ENCODE measurements at places on chromosomes 1 and 21.

DNA sequence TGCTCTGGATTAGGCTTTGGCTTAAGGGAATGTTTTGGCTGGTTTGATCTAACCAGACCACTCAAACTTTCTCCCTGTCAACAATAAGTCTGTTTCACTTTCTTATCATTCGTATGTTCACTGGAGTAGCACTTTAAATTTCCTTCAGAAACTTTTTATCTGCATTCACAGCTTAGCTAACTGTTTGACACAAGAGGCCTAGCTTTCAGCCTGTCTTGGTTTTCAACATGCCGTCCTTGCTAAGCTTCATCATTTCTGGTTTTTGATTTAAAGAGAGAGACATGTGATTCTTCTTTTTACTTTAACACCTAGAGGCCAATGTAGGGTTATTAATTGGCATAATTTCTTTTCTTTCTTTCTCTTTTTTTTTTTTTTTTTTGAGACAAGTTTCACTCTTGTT is 14.9 kb upstream of the CYB5R1 start:
- H3K27me3 ChIP-seq = no peaks in the 10 kb centered on the region
- no peak overlapping the region for H3K4me3 ChIP-seq
- DNase-seq = no peak

- no peak overlapping the region for H3K27ac ChIP-seq
- no peaks in the 10 kb centered on the region for H3K4me1 ChIP-seq
- no peaks in the 10 kb centered on the region for H3K36me3 ChIP-seq
Observed at GRCh38 chr1:231318568-231318967, 19.1 kb downstream of the EXOC8 start.

- H3K36me3 ChIP-seq = no peaks in the 10 kb centered on the region
- no peaks in the 10 kb centered on the region for H3K4me1 ChIP-seq
- H3K27me3 ChIP-seq = peaks cover 5% of the 10 kb centered on the region
- no peak overlapping the region for H3K4me3 ChIP-seq
- no peak for DNase-seq
Observed at GRCh38 chr1:50369830-50370229, 53.4 kb downstream of the DMRTA2 start.

GRCh38 chr1:201791779-201792173 is 37.2 kb upstream of the IPO9 start:
- H3K27me3 ChIP-seq = no peaks in the 10 kb centered on the region
- H3K4me3 ChIP-seq = no peak overlapping the region
- H3K4me1 ChIP-seq = no peaks in the 10 kb centered on the region
- H3K27ac ChIP-seq = peak overlapping the region; percentile 56
- no peak for DNase-seq

DNA sequence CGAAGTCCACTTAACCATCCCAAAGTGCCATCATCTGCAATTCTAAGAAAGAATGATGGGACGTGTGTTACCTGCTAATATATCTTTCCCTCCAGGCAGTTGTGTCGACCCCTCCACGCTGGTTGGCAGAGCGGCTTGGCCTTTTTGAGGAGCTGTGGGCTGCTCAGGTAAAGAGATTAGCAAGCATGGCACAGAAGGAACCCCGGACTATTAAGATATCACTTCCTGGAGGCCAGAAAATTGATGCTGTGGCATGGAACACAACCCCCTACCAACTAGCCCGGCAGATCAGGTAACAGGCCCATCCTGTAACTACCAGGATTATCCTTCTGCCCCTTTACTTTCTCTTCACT is 520 bp downstream of the TARS2 start:
- H3K27me3 ChIP-seq = no peaks in the 10 kb centered on the region
- H3K36me3 ChIP-seq = peaks cover 22% of the 10 kb centered on the region
- H3K4me1 ChIP-seq = peaks cover 6% of the 10 kb centered on the region
- H3K27ac ChIP-seq = no peak overlapping the region
- H3K4me3 ChIP-seq = peak overlapping the region; percentile 81

- H3K27me3 ChIP-seq = no peaks in the 10 kb centered on the region
- H3K36me3 ChIP-seq = no peaks in the 10 kb centered on the region
- no peaks in the 10 kb centered on the region for H3K4me1 ChIP-seq
Observed at GRCh38 chr1:21794656-21795055, 11.7 kb upstream of the USP48 start.

GRCh38 chr1:26745191-26745590 is 42.6 kb upstream of the PIGV start:
- H3K4me1 ChIP-seq = peaks cover 12% of the 10 kb centered on the region
- no peaks in the 10 kb centered on the region for H3K27me3 ChIP-seq
- H3K36me3 ChIP-seq = peaks cover 2% of the 10 kb centered on the region
- peak overlapping the region; percentile 71 for H3K27ac ChIP-seq

DNA sequence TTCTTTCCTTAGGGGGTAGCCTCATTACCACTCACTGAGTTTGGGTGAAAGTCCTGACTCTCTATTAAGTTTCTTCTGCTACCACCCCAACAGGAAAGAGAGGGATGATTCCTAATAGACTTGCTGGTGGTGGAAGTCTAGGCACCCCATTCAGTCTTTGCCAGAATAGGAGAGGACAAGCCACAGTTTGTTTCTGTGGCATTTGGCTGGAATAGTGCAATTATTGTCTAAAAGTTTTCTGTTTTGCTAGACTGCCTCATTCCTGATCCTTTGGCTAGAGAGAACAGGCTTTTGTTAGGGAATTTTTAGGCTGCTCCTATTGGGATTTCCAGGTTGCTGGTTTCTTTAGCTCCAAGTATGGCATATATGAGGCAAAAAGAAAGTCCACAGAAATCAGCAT is 9.9 kb upstream of the HJV start:
- H3K27me3 ChIP-seq = no peaks in the 10 kb centered on the region
- DNase-seq = no peak
- H3K27ac ChIP-seq = no peak overlapping the region

DNA sequence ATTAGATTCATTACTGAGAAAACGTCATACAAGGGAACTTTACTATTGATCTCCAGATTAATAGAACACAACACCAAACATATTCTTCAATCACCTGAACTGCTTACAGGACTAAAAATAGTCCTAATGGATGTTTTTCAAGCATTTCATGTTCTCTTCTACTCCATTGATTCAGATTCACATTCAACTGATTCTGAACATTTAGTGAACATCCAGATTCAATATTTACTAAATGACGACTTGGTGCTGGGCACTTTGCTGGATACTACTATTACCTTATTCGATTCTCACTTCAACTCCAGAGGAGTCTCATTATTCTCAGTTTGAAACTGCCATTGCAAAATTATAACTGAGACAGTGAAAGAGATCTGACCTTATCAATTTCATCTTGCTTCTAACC is 18.8 kb upstream of the SUCO start:
- H3K36me3 ChIP-seq = no peaks in the 10 kb centered on the region
- H3K27ac ChIP-seq = no peak overlapping the region
- no peak for DNase-seq
- H3K4me1 ChIP-seq = no peaks in the 10 kb centered on the region
- no peak overlapping the region for H3K4me3 ChIP-seq

GRCh38 chr1:62228883-62229187 is 34.2 kb downstream of the L1TD1 start:
- DNase-seq = peak; percentile 46
- no peaks in the 10 kb centered on the region for H3K36me3 ChIP-seq
- H3K4me3 ChIP-seq = no peak overlapping the region

DNA sequence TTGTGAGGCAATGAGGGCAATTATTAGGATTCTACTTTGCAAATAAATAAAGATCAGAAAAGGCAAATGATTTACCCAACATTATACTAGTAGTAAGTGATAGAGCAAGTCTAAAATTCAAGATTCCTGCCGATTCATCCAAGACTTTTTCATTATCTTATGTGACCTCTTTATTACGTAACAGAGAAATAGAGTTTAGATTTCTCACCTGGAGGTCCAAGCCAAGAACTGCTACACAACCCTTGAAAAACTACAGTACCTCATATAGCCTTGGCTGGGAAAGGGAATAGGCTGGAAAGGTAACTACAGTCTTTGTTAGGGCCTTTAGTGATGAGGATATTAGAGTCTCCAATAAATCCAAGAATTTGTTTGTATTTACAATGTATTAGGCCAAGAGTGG is 13.3 kb downstream of the EEIG2 start:
- no peak for DNase-seq
- no peak overlapping the region for H3K4me3 ChIP-seq
- no peak overlapping the region for H3K27ac ChIP-seq
- H3K4me1 ChIP-seq = no peaks in the 10 kb centered on the region
- H3K36me3 ChIP-seq = no peaks in the 10 kb centered on the region

- no peak overlapping the region for H3K27ac ChIP-seq
- no peak overlapping the region for H3K4me3 ChIP-seq
- no peaks in the 10 kb centered on the region for H3K27me3 ChIP-seq
- DNase-seq = no peak
Observed at GRCh38 chr1:56153276-56153675, 426.1 kb downstream of the PLPP3 start.

DNA sequence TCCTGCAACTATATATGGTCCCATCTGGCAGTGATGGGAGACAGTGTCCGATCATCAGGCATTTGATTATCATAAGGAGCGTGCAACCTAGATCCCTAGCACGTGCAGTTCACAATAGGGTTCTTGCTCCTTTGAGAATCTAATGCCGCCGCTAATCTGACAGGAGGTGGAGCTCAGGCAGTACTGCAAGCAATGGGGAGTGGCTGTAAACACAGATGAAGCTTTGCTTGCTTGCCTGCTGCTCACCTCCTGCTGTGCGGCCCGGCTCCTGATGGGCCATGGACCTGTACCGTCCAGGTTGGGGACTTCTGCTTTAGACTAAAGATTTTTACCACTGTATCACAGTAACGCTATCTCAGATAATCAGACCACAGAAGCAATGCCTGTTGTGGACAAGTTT is 63.8 kb downstream of the TGFB2 start:
- H3K36me3 ChIP-seq = no peaks in the 10 kb centered on the region
- H3K4me3 ChIP-seq = no peak overlapping the region
- no peak overlapping the region for H3K27ac ChIP-seq
- DNase-seq = no peak

DNA sequence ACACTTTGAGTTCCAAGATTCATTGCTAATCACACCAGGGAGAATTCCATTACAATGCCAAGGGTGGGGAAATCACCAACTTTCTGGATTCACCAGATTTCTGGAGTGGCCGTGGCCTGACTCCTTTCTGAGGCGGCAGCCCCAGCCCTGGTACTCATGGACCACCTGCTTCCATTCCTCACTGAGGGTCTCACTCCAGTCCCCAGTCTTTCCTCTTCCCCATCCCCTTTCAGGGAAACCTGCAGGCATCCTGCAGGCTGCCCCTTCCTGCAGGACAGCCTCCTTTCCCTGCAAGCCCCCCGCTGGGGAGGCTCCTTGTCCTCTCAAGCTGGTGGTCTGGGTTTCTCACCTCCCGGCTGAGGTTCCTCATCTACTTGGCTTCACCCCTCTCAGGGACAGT is 12.7 kb upstream of the CDK18 start:
- peaks cover 10% of the 10 kb centered on the region for H3K4me1 ChIP-seq
- H3K27ac ChIP-seq = no peak overlapping the region
- H3K4me3 ChIP-seq = no peak overlapping the region

DNA sequence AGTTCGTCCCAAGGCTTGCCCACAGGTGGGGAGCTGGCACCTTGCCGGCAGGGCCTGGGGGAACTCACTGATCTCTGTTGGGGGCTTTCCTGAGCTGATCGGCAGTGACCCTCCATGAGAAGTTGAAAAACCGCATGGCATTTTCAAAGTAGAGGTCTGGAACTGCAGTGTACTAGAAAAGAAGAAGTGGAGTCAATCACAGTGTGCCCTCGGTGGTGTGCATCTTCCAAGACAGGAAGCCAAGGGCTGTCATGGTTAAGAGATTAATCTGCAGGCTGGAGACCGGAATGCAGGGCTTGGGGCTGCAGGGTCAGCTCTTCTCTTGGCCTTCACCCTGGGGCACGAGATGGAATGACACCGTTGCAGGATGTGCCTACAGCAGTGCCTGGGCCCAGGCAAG is 56.8 kb downstream of the ECE1 start:
- no peaks in the 10 kb centered on the region for H3K27me3 ChIP-seq
- H3K36me3 ChIP-seq = peaks cover 63% of the 10 kb centered on the region
- no peak for DNase-seq
- H3K4me1 ChIP-seq = no peaks in the 10 kb centered on the region

GRCh38 chr21:28338701-28339305 is 653.9 kb downstream of the LTN1 start:
- no peak overlapping the region for H3K27ac ChIP-seq
- no peak overlapping the region for H3K4me3 ChIP-seq
- H3K4me1 ChIP-seq = no peaks in the 10 kb centered on the region

DNA sequence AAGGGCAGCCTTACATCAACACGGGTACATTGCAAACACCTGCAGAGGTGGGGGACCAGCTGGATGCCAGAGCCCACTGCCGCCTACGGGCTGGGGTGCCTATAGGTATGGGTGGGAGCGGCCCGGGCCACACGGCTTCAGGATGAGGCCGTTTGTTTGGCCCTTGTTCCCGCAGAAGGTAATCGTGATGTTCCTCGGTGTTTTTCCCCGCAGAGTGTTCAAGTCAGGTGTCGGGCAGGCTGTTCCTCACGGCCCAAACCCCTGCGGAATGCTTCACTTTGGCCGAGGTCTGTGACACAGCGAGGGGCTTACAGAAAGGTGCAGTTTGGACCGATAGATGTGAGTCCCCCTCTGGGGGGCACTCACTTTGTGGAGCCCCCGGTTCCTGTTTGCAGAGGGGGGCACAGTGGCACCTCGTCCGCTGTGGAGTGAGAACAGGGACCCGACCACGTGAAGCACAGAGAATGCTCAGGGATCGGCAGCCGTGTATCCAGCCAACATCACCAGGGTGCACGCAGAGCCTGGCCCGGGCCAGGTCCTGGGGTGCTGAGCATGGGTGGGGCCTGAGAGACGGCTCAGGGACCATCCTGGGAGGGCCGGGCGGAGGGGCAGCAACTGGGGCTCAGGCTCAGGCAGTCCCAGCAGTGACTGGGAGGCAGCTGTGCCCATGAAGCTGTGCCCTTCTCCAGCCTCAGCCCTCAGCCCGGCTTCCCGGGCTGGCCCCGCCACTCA is 453 bp upstream of the TTLL10 start:
- H3K36me3 ChIP-seq = no peaks in the 10 kb centered on the region
- no peak for DNase-seq
- H3K4me1 ChIP-seq = no peaks in the 10 kb centered on the region
- H3K27ac ChIP-seq = no peak overlapping the region

DNA sequence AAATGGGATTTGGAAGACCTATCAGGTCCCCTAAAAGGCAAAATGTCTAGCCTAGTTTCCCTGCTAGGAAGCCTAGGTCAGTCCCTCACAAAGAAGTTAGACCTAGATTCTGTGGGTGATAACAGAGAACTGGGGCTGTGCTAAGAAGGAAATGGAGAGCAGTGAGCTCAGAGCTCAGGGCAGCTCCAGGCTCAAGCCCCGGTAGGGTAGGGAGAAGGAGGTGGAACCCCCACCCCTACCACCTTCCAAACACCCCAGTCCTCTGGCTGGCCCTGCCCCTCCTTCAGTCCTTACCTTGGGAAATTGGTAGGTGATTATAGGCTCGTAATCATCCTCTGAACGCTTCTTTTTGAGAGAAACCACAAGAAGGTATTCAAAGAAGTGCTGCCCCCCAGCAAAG is 1.1 kb downstream of the DENND2D start:
- DNase-seq = no peak
- peaks cover 3% of the 10 kb centered on the region for H3K36me3 ChIP-seq
- peaks cover 15% of the 10 kb centered on the region for H3K4me1 ChIP-seq
- no peak overlapping the region for H3K27ac ChIP-seq
- H3K27me3 ChIP-seq = no peaks in the 10 kb centered on the region

GRCh38 chr1:113534875-113535274 is 144.6 kb downstream of the MAGI3 start:
- H3K36me3 ChIP-seq = no peaks in the 10 kb centered on the region
- H3K4me3 ChIP-seq = no peak overlapping the region
- H3K27ac ChIP-seq = peak overlapping the region; percentile 12
- no peaks in the 10 kb centered on the region for H3K27me3 ChIP-seq
- DNase-seq = peak; percentile 21

GRCh38 chr1:17586172-17586964 is 46.9 kb downstream of the ARHGEF10L start:
- H3K36me3 ChIP-seq = no peaks in the 10 kb centered on the region
- DNase-seq = no peak
- H3K4me1 ChIP-seq = peaks cover 64% of the 10 kb centered on the region
